ENCODE measurements at places on chromosomes 3 and 15.
A peak's percentile ranks its signal among the peaks of the same experiment; 100 is the strongest.

GRCh38 chr3:79339846-79340245 lies 428.0 kb downstream of the ROBO1 start:
- no peak for DNase-seq

DNA sequence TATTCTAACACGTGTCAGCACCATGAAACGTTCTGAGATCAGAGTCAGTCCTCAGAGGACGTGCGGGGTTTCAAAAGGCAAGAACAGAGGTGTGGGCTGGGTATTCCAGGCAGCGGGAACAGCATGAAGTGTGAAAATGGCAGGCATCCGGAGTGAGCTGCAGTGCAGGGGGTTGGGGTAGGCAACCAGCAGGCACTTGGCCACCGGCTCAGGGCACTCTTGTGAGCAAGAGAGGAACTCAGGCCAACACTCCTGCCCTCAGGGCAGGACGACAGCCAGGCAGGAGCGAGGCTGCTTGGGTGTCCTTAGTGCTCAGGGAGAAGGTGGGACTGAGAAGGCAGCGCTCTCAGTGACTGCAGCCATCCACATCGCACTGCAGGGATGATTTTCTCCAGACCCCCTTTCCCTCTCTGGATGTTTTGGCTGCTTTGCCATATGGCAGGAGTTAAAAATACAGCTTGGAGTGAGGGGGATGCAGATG lies 151.1 kb downstream of the NUP210 start:
- no peak for DNase-seq

DNA sequence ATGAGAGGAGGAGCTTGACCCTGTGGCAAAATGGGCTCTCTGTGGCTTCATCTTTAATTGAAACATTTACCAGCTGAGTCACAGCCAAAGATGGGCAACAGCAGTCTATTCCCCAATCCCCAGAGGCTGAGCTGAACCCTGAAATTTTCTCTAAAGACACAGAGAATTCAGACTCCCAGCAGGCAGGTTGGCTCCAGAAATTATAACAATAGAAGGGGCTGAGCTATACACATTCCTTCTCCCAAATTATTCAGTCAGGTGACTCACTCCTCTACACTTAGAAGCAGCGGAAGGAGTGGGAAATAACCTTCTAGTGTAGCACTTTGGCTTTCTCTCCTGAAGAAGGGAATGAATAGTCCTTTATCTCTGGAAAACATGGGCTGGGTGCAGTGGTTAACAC lies 264.3 kb upstream of the ARHGEF26 start:
- DNase-seq, result peak; percentile 44

- no peak for DNase-seq
These were observed 1353.1 kb downstream of the ZPLD1 start for GRCh38 chr3:103787879-103788278.

GRCh38 chr3:152737021-152737908 lies 97.7 kb upstream of the P2RY1 start:
- no peak for DNase-seq

GRCh38 chr3:171183042-171183441 lies 156.5 kb upstream of the SLC2A2 start:
- no peak for DNase-seq

DNA sequence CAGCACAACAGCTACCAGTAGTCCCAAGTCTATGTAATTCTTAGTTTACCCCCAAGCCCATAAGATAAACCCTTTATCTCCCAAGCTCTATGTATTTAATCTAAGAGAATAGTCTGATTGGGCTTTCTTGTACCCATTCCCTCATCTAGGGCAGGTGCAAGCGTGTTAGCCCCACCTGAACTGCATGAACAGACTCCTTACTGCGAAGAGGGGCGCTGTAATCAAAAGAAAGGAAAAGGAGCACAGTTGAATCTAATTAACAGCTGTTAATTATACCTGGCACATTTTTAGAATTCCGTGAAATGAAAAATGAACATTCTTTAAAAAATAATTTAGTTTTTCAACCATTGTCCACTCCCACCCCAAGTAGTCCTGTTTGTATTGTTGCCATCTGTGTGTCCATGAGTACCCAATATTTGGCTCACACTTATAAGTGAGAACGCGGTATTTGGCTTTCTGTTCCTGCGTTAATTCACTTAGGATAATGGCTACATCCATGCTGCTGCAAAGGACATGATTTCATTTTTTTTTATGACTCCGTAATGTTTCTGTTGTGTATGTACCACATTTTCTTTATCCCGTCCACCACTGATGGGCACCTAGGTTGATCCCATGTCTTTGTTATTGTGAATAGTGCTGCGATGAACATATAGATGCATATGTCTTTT lies 26.5 kb upstream of the NEDD4 start:
- no peak for DNase-seq

DNA sequence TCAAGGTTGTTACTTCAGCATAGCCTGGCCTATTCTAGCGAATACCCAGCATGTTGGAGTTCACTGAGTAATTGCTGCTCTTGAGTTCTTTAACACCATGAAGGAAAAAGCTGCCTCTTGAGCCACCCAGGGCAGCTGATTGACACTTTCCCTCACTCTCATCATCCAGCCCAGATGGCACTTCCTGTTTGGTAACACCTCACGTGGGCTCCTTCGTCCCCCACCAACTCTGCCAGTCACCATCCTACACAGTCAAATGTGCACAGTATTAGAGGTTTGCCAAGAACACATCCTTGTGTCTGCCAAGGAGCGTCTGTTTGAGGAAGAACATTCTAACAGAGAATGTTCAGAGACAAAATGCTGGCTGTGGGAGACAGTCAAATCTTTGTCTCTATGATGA lies 266.3 kb downstream of the RPLP1 start:
- DNase-seq, result no peak

DNA sequence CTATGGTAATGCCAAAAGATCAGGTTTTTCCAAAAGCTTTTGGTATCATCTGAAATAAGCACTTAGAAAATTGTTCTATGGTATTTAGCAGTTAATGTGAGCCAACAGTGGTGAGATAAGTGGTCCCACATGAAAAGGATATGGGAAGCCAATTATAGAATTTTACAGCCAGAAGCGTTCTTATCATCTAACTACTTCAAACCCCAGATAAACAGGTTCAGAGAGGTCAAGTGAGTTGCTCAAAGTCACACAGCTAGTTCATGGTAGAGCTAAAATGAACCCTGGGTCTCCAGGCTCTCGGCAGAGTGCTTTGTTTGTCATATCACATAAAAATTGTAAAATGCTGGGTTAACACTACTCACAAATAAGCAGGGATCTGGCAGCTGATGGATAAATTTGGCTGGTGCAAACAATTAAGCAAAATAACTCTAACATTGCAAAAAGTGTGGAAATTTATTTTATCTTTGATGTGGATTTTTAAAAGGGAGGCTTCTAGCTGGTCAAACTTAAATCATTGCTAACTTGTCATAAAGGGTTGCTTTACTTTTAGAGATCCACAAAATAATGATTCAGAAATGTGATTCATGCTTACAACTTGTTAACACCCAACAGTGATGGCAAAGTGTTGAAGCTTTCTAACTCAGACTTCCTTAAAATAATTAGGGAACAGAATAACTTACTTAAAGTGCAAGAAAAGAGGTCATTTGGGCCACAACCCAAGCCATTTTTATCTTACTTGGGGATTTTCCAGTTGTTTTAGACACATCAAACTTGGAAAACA lies 202.8 kb upstream of the TBC1D5 start:
- no peak for DNase-seq

DNA sequence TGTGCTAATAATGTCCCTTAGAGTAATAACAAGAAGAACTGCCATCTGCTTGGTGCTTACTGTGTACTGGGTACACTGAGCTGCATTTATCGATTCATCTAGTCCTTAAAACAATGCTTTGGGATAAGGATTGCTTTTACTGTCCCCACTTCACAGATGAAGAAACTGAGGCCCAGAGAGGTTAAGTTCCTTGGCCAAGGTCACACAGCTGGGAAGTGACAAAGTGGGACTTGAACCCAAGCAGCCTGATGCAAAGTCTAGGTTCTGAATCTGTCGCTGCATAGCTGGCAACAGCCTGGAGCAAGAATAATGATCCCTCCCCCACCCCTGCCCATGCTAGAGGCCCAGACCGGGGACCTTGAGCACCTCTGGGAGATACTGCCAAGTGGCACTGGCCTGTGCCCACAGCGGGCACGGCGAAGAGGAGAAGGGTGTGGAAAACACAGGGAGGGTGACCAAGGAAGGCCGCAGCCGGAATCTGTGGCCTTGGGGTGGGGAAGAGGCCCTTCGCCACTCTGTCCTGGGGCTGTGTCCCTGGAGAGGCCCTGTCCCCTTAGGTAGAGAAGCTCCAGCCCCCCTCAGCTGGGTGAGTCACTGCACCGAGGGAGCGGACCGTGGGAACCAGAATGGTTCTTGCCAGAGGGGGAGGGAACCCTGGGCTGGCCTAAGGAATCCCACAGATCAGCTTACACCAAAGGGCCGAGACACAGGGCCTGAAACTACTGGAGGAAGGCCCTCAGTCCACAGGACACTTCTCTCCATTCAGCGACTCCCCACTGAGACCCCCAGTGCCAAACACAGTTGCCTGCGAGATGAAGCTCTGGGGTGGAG lies 3.5 kb downstream of the PLXND1 start:
- DNase-seq, result peak; percentile 74

DNA sequence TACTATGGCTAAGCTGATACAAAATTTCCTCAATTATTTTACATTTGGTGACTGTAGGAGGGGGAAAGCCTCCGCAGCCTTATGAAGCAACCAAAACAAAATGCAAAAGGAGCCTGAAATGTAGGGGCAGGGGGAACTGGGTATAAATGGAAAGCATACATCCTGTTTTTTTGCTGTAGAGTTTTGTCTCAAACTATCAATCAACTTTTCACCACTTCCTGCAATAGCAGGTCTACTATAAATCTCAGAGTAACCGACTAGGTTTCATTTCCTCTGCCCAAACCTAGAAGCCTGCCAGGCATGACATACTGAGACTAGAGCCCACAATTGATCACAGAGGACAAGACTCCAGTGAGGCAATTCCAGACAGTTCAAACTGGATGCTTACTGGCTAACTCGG lies 91.3 kb downstream of the SHQ1 start:
- DNase-seq, result no peak

GRCh38 chr3:17626395-17626794 lies 116.0 kb downstream of the TBC1D5 start:
- DNase-seq, result peak; percentile 16
